ENCODE measurements at places on chromosomes 3 and 15. TPM values are rescaled to one million over a fixed set of nuclear protein-coding genes. Genes with fewer than 3 reads are reported as not detected.

The TSC22D2 gene
- 45.0 TPM for total RNA-seq

The AP2M1 gene
- total RNA-seq = 235 TPM

The ZMYND10 gene
- total RNA-seq = 3.9 TPM

The THAP10 gene
- 2.8 TPM for total RNA-seq

The BRK1 gene
- total RNA-seq = 123 TPM

The TNFSF10 gene
- total RNA-seq = 50.2 TPM
